ENCODE measurements at places on chromosomes 13 and 19.

- DNase-seq: no peak
Observed at GRCh38 chr19:51552996-51553725, 17.9 kb upstream of the ZNF175 start.

DNA sequence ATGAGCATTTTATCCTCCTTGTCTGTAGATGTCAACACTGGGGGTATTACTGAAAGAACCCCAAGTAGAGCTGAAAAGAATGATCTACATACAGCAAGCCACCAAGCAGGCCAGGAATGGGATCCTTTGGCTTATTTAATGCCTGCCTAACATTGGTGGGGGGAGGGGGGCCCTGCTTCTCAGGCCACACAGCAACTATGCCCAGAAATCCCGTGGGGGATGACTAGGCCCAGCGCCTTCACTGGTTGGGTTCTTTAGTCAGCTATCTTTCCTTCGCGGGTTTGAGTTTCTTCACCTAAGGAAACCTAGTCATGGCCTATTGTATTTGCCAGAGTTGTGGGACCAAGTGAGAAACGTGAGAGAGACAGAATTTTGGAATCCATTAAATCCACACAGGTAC, 80.5 kb downstream of the CCNA1 start:
- DNase-seq: no peak

GRCh38 chr13:53104136-53104535, 75.5 kb downstream of the OLFM4 start:
- no peak for DNase-seq

GRCh38 chr19:14516746-14517438, 1.3 kb downstream of the DNAJB1 start:
- no peak for DNase-seq

DNA sequence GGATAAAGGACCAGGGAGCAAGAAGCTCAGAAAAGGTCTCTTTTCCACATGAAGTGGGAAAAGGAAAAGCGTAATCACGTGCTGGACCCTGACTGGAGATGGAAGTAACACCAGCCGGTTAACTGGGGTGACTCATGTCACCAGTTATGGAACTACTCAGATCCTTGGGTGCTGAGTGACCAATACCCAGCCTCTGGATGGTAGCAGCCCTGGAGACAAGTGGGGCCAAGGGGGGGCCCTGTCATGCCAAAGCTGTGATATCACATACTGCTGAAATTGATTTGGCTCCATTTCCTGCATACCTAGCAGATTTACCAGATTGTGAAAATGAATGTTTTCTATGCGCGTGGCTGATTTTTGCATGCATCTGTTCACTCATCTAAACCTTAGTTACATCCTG, 158.9 kb downstream of the ZIC5 start:
- DNase-seq: no peak

- DNase-seq: no peak
Observed at GRCh38 chr13:110225003-110225402, 82.0 kb downstream of the COL4A1 start.

DNA sequence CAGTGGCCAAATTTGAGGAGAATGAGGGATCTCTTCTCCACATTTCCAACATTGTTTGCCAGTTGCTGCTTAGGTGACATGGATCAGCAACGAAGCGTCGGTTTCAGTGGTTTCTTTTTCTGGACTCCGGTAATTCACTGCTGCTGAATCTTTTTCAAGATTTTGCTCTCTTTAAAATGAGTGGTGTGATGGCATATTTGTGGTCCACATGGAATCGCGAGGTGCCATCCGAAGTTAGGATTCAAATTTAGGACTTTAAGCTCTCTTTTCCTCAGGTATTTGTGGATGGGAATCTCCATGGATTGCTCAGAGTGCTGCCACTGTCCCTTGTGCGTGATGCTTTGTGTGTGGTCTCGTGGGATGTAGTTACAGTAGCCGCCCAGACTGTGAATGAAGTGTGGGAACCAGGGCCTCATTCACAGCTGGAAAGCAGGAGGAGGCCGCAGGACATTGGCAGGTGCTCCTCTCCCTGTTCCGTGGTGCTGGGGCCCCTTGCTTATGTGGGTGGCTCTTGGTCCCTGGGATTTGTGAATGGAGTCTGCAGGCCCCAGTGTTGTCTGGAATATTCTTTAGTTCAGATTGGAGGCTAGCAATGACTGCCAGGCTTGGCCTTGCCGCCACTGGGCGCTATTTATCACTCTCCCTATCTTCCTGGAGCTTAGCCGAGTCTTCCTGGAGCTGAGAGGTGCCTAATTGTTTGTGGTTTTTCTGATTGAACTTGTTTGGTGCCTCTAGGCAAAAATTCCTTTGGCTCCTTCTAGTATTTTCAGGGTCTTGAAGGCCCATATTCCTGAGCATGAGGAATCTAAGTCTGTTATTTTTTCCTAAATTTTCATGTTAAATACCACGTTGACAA, 1.5 kb downstream of the ILF3 start:
- DNase-seq: no peak

- DNase-seq: no peak
Observed at GRCh38 chr19:30630289-30631032, 258.3 kb downstream of the ZNF536 start.

DNA sequence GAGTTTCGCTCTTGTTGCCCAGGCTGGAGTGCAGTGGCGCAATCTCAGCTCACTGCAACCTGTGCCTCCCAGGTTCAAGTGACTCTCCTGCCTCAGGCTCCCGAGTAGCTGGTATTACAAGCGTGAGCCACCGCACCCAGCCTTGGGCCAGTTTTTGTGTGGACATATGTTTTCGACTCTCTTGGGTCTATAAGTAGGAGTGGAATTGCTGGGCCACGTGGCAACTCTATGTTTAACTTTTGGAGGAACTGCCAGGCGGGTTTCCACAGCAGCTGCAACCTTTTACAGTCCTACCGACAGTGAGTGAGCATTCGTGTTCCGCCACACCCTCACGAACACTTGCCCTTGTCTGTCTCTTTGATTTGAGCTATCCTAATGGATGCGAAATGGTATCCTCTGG, 44.9 kb downstream of the BICRA start:
- DNase-seq: no peak

DNA sequence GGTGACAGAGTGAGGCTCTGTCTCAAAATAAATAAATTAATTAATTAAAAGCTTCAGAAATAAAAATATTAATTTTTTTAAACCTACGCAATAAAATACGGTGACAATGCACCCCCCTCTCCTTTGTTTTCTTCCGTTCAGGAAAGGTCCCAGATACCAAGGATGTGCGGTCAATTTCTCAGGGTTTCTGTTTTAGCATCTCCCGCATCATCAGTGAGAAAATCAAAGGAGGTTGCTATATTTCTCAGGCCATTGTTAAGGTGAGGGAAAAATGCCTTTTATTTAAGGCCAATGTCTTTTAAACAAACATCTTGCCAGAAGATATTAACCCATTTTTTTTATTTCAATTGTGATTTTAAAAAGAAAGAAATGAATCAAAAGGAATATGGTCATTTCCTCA, 111.7 kb downstream of the INSR start:
- DNase-seq: no peak

DNA sequence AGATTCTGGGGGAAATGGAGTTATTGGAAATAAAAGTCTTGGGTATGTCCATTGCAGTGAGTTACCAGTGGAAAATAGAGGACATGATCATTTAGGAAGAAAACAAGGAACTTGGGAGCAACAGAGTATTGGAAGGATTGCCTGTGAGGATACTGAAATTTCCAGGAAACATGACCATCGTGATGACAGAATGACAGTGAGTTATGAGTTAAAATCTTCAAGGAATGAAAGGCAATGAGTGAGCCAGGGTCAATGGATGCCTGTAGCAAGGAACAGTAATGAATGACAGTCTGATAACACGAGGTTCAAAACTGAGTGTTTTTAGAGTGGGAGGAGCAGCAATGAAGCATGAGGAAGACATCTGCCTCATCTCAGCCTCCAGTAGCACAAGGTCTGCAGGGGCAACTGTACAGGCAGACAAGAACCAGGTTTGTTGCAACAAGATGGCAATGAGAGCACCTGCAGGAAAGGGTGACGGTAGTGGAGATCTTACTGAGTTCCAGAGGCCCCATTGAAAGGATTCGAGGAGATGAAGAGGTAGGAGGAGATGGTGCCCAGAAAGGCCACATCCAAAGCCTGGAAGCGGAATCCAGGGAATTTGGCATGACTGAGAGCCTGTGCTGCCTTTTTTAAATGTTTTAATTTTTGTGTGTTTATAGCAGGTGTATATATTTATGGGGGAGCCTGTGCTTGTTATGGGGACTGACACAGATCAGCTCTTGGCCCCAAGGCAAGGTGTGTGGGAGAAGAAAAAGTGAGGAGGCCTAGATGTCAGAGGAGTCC, 43.9 kb downstream of the N4BP2L1 start:
- DNase-seq: no peak

DNA sequence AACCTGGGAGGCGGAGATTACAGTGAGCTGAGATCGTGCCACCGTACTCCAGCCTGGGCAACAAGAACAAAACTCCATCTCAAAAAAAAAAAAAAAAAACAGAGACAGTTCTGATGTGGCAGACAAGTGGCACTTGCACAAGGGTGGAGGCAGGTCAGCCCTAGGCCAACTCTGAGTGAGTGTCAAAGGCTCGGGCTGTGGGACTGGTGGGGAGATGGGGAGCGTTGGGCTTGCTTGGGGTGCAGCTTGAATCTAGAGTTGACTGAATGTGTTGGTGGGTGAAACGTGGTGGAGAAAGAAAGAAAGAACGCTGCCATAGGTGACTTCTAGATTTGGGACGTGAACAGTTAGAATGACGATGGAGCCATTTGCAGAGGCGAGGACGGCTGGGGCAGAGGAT, 121.3 kb upstream of the SPACA7 start:
- DNase-seq: no peak

- no peak for DNase-seq
Observed at GRCh38 chr19:1814833-1815604, 2.9 kb upstream of the ATP8B3 start.

- DNase-seq: no peak
Observed at GRCh38 chr13:114151565-114152284, 19.3 kb upstream of the RASA3 start.

DNA sequence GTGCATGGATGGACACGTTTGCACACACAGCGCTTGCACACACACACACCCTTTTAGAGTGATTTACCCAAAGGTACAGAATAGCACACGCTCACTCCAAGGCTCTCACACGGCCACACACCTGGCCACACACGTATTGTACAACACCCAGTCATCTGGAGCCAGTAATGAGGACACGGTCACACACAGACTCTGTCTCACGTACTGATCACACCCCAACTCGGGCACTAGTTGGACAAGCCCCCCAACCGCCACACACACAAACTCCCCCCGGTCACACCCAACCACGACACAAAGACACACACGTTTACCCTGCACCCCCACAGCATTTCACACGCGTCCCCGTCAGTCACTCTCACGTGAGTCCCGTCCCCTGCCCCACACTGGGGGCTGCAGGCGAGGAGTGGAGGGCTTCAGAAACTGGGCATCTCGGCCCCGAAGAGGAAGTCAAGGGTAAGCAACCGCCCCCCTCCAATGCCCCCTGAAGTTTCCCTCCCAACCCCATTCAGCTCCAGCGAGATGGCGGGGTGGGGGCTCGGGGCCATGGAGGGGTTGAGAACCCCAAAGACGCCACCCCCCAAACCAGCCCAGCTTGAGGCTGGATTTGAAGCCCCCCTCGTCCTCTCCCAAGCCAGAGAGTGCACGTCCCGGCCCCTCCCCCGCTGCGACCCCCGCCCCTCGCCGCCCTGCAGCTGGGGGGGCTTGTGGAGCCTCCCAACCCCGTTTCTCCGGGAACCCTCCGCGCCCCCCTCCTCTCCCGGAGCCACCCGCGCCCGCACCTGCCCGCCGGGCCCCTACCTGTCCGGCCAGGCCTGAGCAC, 599 bp downstream of the OLFM2 start:
- DNase-seq: no peak

- peak; percentile 90 for DNase-seq
Observed at GRCh38 chr13:71522941-71523526, 344.0 kb downstream of the DACH1 start.

- DNase-seq: no peak
Observed at GRCh38 chr13:113421673-113422270, 31.5 kb downstream of the ADPRHL1 start.

- DNase-seq: no peak
Observed at GRCh38 chr13:100088273-100088643, 635 bp upstream of the PCCA start.

- no peak for DNase-seq
Observed at GRCh38 chr13:76982061-76982460, 9.8 kb upstream of the CLN5 start.

- peak; percentile 90 for DNase-seq
Observed at GRCh38 chr19:49363268-49364082, at the start of gene DKKL1. Gene DKKL1 (plus strand): TSS chr19:49363877. CDS start chr19:49363999, 122 bp downstream.

GRCh38 chr13:76600081-76600480, 286.1 kb downstream of the KCTD12 start:
- no peak for DNase-seq

- DNase-seq: no peak
Observed at GRCh38 chr19:38793177-38793576, 4.2 kb downstream of the LGALS7B start.

DNA sequence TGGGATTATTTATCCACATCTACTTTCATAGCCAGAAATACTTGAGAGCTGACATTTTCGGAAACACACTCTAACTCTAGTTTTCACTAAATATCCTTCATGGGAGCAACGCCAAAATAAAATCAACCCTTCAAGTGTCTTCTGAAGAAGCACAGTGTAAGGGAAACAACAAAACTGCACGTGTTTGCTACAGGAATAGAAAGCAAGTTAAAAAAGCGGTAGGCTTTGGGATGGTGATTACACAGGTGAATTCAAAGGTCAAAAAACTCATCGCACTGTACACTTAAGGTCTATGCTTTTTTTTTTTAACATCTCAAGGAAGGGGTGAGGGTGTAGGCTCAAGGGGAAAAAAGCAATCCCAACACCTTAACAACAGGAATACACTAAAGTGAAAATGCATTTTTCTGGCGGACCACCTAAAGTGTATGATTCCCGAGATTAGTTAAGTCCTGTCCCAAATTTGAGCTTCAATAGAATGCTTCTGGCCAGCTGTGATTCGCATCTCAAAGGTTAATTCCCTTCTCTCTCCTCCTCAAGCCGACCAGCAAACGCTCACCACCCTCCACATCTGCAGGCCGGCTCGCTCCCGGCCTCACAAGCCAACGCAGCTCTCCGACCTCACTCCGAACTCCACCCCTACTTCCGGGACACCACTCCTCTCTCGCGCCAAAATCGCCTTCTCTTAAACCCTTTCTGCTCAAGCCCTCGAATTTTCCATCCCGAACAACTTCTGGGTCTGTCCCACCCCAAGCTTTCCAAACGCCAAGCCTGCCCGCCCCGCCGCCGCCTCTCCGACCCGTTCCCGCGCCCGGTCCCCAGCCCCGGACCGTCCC, 1.1 kb downstream of the ARGLU1 start:
- peak; percentile 20 for DNase-seq

- DNase-seq: peak; percentile 59
Observed at GRCh38 chr19:48492925-48493717, 18.5 kb downstream of the LMTK3 start.

DNA sequence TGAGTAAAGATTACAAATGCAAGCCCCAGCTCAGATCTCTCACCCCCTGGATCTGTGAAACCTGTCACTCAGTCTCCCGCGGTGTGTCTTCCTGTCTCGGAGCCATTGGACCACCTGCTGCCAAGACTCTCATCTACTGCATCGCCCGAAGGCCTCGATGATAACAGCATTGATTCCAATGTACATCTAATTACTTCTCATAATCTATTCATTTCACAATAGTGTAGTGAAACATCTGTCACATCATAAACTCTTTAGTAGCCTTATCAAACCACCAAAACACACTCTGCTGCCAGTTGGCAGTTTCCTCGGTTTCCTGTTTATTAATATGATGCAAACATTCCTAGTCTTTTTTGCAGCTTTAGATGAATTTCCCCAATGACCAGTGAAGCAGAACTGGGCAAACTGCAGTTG, 220.3 kb downstream of the POU4F1 start:
- DNase-seq: peak; percentile 46

GRCh38 chr19:6768236-6768785, 1.1 kb upstream of the SH2D3A start:
- DNase-seq: no peak

- DNase-seq: no peak
Observed at GRCh38 chr13:32391101-32391619, 36.8 kb downstream of the N4BP2L1 start.
